ENCODE measurements at places on chromosomes 2 and 18. TPM values are rescaled to one million over a fixed set of nuclear protein-coding genes. Genes with fewer than 3 reads are reported as not detected.

DNA sequence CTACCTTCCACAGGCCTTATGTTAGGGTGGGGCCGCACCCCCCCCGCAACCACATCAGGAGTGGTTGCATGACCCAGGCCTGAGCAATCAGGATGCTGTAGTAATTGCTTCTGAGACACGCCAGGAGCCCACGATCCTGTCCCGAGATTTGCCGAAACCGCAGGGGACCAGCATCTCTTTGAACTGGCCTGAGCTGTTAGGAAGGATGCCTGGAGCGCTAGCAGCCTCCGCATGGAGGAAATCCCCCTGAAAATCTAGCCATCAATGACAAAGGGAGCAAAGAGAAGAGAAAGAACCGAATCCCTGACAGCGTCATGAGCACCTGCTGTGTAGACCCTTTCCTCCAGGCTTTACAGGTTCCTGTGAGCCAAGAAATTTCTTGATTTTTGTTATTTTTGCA is 8.7 kb upstream of the TEX44 start:
- DNase-seq, result no peak

DNA sequence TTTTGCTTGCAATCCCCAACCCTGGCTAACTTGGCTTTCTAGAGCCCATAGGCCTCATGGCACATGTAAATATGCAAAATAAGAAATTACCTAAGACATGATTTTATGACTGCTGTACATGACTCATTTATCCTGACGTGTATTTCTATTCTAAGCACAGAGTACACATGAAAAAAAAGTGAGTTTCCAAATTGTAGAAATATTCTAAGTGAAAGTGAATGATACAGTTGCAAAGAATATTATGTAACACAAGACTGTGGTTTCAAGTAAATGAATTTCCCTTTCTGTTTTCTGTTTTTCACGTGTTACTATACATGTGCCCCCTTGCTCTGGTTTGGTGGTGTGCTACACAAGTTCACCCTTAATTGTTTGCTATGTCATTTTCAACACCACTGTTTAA is 162.4 kb downstream of the LRP1B start:
- no peak for DNase-seq

DNA sequence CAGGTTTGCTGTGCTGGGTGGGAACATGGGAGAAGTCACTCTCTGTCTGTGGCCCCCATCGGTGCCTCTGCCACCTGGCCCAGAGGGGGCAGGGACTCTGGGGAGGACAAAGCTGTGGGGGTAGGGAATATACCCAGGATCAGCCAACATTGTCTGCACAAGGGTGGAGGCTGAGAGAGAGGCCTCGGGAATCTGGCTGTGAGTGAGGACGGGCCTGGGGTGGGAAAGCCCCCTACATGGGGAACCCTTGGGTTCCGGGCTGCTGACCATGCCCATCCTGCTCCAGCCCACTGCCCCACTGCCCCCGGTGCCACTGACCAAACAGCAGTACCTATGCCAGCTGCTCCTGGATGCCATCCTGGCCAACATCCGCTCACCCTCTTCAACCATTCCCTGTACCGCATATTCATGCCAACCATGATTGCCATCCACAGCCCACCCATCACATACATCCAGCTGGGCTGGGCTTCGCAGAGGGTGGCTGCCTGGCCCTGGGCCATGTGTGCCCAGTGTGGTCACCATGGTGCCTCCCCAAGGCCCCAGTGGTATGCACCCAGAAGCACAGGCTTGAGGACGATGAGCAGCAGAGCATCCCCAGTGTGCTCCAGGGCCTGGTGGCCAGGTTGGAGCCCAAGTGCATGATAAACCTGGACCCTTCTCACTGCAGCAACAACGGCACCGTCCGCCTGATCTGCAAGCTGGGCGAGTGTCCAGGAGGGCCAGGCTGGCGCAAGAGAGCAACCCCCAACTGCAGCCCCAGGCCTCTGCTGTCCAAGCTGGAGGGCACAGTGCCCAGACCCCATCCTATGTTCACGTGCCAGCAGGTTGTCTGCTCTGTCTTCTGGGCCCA is 6.9 kb upstream of the POTEF start:
- no peak for DNase-seq

- no peak for DNase-seq
Observed at GRCh38 chr2:15814946-15815345, 125.4 kb upstream of the MYCN start.

GRCh38 chr2:161842736-161843433 is 218.7 kb downstream of the SLC4A10 start:
- peak; percentile 74 for DNase-seq

Gene ADD2
- total RNA-seq, result not detected

Gene ASTL
- total RNA-seq, result not detected

Gene CYS1
- 0.13 TPM for total RNA-seq
